Body of pancreas (tissue), 4 donors: ENCODE measurements at places on chromosomes 7 and 10.

- peak; percentile 64 for DNase-seq
Measured at GRCh38 chr7:124784879-124785818, 19.6 kb upstream of the GPR37 start.

- DNase-seq, result peak; percentile 80
Measured at GRCh38 chr7:4791738-4792536, 16.5 kb downstream of the AP5Z1 start.

DNA sequence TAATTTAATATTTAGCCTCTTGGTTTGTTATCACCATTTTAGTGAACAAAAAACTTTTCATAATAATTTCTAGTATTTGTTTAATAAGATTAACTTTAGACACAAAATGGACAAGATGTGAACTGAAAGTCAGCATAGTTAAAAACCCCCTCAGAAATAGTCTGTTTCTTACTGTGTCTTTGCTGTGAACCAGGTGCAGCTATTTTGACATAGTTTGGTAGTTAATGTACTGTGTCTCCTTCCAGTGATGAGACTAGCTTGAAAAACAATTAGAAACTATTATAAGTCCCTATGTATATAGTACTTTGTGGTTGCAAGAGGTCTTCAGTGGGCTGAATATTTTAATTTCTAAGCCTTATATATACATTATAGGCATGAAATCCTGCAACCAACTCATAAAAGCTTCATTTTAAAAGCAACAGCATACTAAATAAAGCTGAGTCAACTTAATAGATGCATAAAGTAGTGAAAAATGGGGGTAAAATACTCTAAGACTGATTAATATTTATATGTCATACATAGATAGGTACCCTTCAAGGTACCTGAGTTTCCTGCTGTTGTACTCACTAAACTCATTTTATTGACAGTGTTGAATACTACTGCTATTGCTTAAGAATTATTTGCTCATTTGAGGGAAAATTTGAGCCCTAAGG, 19.2 kb downstream of the DMTF1 start:
- no peak for DNase-seq

DNA sequence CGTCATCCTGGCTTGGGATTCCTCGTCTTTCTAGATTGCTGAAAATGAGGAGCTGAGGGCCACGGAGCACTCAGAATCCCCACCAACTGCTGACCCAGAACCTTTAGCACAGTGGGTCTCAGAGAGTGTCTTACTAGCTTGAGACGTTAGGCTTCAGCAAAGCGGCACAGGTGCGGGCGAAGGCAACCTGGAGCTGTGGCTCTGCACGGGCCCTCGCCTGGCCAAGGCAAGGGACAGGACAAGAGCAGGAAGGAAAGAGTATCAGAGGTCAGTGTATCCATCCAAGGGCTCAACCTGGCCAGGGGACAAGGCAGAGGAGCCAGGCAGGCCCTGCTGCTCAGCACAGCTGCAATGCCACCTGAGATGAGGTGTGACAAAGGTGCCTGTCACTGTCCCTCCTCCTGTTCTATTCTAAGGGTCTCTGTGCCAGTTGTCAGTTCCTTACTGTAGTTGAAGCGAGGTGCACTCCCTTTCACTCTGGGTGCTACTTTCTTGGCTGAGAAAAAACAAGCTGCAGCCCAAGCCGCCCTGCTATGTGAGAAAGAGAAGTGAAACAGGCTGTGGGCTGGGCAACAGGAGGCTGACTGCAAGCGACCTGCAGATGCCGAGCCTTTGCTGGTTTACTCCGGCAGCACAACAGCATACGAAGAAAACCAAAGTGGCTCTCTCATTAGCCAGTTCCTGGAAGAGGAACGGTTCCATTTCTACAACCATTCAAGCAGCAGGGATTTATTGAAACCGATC, 33.3 kb upstream of the KDM7A start:
- DNase-seq, result no peak

DNA sequence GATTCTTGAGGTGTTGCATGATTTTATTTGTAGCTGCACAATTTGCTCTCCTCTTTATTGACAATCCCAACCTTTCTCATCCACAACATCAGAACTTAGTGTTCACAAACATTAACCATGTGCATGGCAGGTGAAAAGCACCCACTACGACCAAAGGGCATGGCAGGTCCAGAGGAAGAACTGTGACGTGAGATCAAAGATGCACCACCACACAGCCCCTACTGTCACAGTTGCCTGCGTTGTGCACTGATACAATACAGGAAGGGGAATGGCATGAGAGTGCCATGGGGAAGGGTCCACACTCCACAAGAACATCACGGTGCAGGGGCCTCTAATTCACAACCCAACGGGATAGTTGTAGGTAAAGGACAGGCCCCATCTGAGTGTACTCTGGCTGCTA, 217.1 kb upstream of the PFKP start:
- no peak for DNase-seq

DNA sequence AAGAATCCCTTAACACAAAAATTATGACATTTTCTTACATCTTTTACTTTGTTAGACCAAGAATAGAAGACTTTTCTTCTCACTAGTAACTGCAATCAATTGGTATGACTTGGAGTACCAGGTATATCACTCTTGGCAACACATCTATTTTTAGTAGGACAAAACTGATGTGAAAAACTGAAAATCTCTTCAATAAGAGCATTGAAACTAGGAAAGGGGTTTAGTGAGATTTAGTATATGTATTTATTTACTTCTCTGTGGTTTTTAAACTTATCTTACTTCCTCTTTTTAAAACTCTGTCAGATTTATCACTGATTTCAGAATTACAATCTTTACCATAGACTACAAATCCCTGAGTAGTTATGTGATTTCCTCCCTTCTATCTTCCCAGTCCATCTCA, 366.2 kb downstream of the PCDH15 start:
- no peak for DNase-seq

DNA sequence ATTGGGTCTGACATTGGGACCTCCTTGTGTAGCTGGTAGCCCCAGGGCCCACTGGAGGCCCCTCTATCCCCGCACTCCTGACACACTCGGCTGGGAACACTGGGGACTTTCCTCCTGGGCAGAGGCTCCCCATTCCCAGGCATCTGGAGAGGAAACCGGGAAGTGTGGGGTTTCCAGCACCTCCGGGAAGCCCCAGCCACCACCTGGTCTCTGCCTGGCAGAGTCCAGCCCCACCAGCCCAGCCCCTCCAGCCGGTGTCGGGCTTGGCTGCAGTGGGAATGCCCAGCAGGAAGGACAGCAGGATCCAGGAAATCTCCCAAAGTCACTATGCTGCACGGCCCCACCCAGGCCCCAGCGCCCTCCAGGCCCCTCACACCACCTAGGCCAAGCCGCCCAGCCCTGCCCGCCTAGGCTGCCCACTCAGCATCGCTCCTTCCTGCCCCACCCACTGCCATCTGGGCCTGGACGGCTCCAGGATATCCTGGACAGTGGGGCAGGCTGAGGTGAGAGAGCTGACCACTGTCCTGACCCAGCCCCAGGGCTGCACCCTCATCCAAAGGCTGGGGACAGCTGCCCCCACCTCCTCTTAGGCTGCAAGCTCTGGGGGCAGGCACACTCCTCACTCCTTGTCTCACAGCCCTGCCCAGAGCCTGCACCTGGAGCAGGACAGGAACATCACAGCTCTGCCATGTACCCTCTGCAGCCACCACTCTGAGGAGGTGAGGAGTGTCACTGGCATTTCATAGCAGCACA, 11.8 kb downstream of the RASGEF1A start:
- DNase-seq, result peak; percentile 11

- DNase-seq, result no peak
Measured at GRCh38 chr10:3777981-3778691, 6.9 kb downstream of the KLF6 start.

DNA sequence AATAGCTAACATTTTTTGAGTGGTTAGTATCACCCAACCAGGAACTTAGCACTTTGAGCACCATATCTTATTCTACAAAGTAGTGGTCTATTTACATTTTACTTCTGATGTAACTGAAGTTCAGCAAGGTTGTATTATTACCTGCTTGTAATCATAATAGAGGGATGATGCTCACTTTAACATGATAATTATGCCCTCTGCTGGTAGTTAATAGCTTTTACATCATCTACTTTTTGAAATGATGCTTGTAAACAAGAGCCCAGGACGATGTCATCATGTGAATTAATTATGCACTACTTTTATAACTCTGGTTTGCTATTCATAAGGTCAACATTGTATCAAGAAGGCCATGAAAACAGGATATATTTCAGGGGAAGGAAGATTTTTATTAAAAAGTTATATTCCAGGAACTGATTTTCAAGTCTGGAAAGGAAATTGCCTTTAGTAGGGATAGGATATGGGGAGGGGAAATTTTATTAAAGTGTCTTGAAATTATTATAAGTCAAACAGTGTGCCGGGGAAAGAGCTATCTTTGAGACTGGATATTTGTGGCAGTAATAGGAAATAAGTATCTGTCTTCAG, 80.3 kb upstream of the SCIN start:
- DNase-seq, result no peak

DNA sequence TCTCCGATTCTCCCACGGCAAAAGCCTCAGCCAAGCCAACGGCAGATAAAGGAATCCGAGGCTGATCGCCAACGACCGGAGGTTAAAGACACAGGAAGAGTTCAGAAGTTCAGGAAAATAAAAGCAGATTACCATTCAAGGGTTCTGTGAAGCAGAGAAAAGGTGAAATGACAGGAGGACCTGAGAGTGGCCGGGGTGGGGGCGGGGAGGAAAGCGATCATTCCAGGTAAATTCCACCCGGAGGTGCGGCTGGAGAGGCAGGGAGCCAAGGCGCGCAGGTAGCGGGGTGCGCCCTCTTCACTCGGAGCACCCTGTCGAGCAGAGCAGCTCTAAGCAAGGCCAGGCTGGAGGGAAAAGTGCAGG, 35.3 kb upstream of the SEPHS1 start:
- peak; percentile 54 for DNase-seq
